ENCODE measurements at places on chromosomes 6 and 20.

- DNase-seq: no peak
Observed at GRCh38 chr6:14997507-14997906, 248.4 kb upstream of the JARID2 start.

GRCh38 chr6:166572370-166573261, 13.9 kb downstream of the RAMACL start:
- DNase-seq: no peak

- no peak for DNase-seq
Observed at GRCh38 chr6:142013287-142013686, 119.4 kb upstream of the GJE1 start.

GRCh38 chr20:51368461-51369211, 173.9 kb downstream of the NFATC2 start:
- DNase-seq: no peak

DNA sequence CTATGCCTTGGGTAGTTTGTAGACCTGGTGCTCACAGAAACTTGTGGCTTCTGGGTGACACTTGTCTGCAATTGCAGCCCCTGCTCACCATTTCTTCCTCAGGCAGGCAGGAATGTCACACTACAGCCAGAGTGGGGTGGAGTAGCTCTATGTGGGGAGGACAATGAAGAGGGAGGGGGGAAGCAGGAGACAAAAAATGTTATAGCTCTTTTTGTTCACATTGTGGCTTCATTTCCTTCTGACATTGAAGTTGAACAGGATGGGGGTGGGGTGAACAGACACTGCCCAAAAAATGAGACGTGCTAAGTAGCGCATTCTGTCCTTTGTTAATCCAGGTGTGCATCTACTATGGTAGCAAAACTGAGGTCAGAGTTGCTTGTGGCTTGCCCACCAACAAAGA, at the start of gene THEMIS:
TSS of gene THEMIS (minus strand) at position 124 of the 400 bp plus-strand sequence. CDS start 126 bp downstream, outside the sequence.
- DNase-seq: peak; percentile 83

- DNase-seq: no peak
Observed at GRCh38 chr6:118249680-118250079, 298.4 kb upstream of the PLN start.

Data from activated CD8-positive, alpha-beta T cell treated with anti-CD3 and anti-CD28 coated beads, Interleukin-2, amount 10 ng/mL, durations not matched to agents 7 days and 5 days (primary cell).